Stimulated activated CD4-positive, alpha-beta T cell treated with anti-CD3 and anti-CD28 coated beads, Interleukin-4, amount 100 ng/mL, for 1 hour (primary cell): ENCODE measurements at places on chromosomes 13 and 19.

- DNase-seq = no peak
Observed at GRCh38 chr13:77353995-77354394, 27.1 kb upstream of the MYCBP2 start.

DNA sequence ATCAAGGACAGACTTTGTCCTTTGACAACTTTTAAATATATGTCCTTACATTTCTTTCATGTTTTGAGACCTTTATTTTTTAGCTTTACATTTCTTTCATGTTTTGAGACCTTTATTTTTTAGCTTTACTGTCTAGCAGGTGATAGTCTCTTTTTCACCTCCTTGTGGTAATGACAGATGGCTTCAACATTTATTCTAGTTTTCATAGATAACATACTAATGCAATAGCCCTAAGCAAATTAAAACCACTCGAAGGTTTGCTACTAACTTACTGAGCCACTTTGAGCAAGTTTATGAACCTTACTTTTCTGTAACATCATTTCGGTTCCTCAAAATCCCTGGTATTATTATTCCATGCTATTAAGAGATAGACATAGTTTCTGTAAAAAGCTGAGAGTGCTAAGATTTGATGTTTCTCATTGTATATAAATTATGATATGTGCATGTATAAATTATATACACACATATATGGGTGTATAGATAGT is 4.5 kb downstream of the DACH1 start:
- no peak for DNase-seq

DNA sequence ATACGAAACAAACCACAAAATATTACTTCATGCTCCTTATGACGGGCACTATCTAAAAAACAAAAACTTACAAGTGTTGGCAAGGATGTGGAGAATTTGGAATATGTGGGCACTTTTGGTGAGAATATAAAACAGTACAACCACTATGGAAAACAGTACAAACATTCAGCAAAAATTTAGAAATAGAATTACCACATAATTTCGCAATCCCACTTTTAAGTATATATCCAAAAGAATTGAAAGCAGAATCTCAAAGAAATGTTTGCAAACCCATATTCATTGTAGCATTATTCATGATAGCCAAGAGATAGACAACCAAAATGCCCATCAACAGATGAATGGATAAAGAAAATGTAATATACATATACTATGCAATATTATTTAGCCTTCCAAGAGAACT is 1173.7 kb upstream of the PRR20A start:
- DNase-seq = no peak

DNA sequence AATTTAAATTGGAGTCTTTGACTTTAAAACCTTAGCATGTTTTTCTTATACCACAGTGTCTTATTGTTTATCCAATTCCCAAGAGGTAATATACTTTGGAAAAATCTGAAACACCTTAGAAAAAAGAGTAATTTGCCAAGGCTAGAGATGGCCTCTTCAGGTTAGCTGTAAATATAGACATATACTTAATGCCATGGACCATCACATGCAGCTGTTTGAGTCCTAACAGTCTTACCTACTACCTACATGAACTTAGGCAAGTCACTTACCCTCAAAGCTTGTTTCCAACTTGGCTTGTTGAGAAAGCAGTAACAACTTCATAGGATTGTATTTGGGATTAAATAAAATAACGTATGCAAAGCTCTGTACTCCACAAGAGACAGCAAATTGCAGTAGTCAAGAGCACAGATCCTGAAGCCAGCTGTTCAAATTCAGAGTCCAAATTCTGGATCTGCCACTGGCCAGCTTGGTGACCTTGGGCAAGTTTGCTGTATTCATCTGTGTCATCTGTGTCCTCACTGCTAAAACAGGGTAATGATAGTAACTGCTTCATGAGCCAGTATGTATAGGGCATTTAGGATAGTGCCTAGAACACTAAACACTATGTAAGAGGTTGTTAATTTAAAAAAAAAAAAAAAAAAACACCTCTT is 13.2 kb upstream of the SPART start:
- DNase-seq = no peak

GRCh38 chr13:84352946-84353345 is 470.7 kb upstream of the SLITRK1 start:
- no peak for DNase-seq

DNA sequence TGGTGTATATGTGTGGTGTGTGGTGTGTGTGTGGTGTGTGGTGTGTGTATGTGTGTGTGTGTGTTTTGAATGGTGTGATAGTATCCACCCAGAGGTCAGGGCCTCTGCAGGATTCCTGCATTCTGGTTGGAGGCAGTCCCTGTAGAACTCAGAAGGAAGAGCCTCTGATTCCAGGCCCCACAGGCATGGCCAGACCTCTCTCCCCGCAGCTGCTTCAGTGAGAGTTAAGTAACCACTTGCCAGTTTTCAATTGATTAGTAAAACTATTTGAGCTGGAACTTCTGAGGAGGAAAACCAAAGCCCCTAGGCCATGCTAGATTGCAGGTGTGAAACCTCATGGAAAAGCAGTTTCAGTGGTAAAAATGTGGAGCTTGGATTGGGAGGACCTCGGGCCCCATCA is 2.1 kb downstream of the ATP12A start:
- DNase-seq = no peak

GRCh38 chr19:12884926-12885748 is 1.9 kb downstream of the KLF1 start:
- DNase-seq = peak; percentile 91

GRCh38 chr19:4592445-4592844 is 33.0 kb upstream of the SEMA6B start:
- DNase-seq = no peak
